ENCODE measurements at places on chromosomes 13 and 19. TPM values are rescaled to one million over a fixed set of nuclear protein-coding genes. Genes with fewer than 3 reads are reported as not detected.

KLK14 gene
- not detected for total RNA-seq

ZNF805 gene
- 8.0 TPM for total RNA-seq

ADPRHL1 gene
- under 0.01 TPM for total RNA-seq

PNMA8C gene
- total RNA-seq = not detected

MARK4 gene
- 26.0 TPM for total RNA-seq

RGL3 gene
- total RNA-seq = not detected

C13orf42 gene
- not detected for total RNA-seq

KLK8 gene
- total RNA-seq = 56.3 TPM

KLK15 gene
- not detected for total RNA-seq

C19orf33 gene
- total RNA-seq = 609 TPM

C3 gene
- total RNA-seq = 5.4 TPM

LGALS7 gene
- total RNA-seq = 26.0 TPM

XPO4 gene
- 14.8 TPM for total RNA-seq

SYNGR4 gene
- total RNA-seq = not detected

LEUTX gene
- total RNA-seq = not detected

CEACAM3 gene
- total RNA-seq = not detected

LILRA1 gene
- total RNA-seq = not detected

VSTM2B gene
- not detected for total RNA-seq

ERICH6B gene
- total RNA-seq = not detected

RUBCNL gene
- total RNA-seq = not detected

ZNF418 gene
- 1.7 TPM for total RNA-seq

PSG11 gene
- not detected for total RNA-seq

HS6ST3 gene
- total RNA-seq = not detected

SLC25A41 gene
- not detected for total RNA-seq

NXNL1 gene
- not detected for total RNA-seq

PSG7 gene
- not detected for total RNA-seq

GRIK5 gene
- not detected for total RNA-seq

TPTE2 gene
- not detected for total RNA-seq

FFAR1 gene
- not detected for total RNA-seq

ZNF490 gene
- total RNA-seq = 4.3 TPM

PGLYRP1 gene
- not detected for total RNA-seq

CEACAM16 gene
- not detected for total RNA-seq

LILRA5 gene
- not detected for total RNA-seq

Data from airway epithelial cell (primary cell).